CD4-positive, alpha-beta T cell treated with Interleukin-2 at 100 ng/mL for 4 hours (primary cell): ENCODE measurements at places on chromosomes 5 and 9.

GRCh38 chr9:88590558-88591146 is 55.7 kb downstream of the NXNL2 start:
- DNase-seq: no peak

DNA sequence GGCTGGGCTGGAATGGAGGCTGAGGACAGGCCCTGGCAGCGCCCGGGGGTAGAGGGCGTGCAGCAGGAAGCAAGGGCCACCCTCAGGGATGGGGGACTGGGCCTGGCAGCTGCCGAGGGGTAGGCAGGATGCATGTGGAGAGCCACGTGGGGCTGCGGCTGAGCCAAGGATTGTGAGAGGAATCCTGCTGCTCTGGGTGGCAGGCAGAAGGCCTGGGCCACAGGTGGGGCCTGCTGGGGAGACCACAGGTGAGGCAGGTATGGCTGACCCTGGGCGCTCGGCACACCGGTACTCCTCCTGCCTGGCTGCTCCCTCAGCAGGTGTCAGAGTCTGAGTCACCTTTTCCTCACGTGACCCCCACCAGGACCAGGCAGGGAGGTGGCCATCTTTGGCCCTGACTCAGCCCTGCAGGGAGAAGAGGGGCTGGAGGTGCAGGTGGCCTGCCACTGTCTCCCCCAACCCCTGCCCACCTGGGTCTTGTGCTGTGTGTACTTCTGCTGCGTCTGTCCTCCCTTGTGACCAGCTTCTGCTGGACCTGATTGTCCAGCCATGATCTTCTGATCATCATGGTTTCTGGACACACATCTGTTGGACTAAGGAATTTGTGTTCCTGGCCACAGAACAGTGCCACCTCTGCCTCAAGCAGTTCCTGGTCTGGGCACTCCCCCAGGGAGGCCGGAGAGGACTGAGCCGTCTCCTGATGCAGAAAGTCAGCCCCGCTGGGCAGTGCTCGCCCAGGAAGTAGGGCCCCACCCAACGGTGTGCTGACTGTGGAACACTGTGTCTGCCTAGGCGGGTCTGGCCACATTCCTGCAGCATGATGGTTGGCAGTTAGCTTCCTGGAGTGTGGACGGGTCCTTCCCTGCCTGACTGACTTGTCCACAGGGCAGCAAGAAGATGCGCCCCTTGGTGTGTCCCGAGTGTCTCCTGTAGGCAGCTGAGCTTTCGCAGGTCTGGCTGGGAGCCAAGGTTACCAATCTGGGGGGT is 6.4 kb downstream of the ARRDC1 start:
- peak; percentile 57 for DNase-seq

GRCh38 chr5:83072966-83073365 is 4.2 kb downstream of the TMEM167A start:
- no peak for DNase-seq

- DNase-seq: no peak
Measured at GRCh38 chr5:9452181-9452580, 93.7 kb downstream of the SEMA5A start.

DNA sequence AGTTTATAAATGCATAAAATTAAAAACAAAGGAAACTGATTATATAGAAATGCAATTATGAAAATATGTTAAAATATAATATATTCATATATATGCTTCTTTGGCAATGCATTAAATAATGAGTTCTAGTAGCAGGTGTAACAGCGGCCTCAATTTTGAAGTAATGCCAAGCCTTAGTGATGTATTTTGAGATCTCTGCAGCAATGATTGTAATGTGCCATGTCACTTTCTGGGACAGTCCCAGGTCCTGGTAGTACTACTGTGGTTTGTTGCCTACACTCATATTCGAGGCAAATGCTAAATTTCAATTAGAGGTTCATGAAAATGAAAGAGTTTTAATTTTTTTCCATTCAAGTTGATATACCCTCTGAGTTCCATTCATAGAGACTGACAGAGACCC is 75.8 kb upstream of the ORM1 start:
- no peak for DNase-seq

- no peak for DNase-seq
Measured at GRCh38 chr5:132481596-132482211, 8.9 kb downstream of the IRF1 start.

- DNase-seq: no peak
Measured at GRCh38 chr9:122053567-122054350, 39.3 kb downstream of the TTLL11 start.

- DNase-seq: no peak
Measured at GRCh38 chr5:122921826-122922225, 76.4 kb downstream of the SNX24 start.

DNA sequence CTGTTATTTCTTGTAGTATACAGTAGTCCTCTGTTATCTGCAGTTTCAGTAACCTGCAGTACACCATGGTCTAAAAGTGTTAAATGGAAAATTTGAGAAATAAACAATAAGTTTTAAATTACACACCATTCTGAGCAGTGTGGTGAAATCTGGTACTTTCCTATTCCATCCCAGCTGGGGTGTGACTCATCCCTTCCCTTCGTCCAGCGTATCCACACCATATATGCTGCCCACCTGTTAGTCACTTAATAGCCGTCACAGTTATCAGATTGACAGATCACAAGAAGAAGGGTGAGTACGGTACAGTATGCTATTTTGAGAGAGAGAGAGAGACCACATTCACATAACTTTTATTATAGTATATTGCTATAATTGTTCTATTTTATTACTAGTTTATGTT is 28.9 kb downstream of the FAM151B start:
- DNase-seq: no peak
